ENCODE measurements at places on chromosomes 7 and 10.

DNA sequence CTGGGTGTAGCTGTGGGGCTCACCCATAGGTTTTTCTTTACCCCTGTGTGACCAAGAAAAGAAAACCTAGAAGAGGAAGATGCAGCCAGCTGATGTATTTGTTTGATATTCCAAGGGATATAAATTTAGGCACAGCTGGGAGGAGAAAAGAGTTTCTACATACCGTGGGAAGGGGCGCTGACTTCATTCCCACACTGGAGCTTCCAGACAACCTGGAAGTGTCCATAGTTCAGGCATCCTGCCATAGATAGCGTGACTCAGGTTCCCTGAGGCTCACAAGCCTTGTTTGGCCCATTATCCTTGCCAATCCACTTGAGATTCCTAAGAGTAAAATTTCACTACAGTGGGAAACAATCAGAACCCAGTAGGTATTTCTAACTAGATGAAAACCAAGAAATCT lies 371.7 kb upstream of the NRP1 start:
- DNase-seq: no peak

DNA sequence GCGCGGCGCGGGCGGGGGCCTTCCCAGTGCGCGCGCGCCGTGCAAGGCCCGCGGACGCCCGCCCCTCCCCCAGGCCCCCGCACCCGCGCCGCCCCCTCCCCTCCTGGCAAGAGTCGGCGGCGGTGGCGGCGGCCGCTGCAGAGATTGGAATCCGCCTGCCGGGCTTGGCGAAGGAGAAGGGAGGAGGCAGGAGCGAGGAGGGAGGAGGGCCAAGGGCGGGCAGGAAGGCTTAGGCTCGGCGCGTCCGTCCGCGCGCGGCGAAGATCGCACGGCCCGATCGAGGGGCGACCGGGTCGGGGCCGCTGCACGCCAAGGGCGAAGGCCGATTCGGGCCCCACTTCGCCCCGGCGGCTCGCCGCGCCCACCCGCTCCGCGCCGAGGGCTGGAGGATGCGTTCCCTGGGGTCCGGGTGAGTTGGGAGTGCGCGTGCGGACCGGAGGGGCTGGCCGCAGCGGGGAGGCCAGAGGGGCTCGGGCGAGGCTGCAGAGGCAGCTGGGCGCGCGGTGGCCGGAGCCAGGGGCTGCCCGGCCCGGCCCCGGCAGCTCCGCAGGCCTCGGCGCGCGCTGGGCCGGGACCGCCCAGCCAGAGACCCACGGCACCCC lies at the start of gene BMPR1A:
Gene BMPR1A (plus strand): TSS at position 109 of the 602 bp plus-strand sequence. CDS start 119,400 bp downstream, outside the sequence.
- peak; percentile 1 for DNase-seq

DNA sequence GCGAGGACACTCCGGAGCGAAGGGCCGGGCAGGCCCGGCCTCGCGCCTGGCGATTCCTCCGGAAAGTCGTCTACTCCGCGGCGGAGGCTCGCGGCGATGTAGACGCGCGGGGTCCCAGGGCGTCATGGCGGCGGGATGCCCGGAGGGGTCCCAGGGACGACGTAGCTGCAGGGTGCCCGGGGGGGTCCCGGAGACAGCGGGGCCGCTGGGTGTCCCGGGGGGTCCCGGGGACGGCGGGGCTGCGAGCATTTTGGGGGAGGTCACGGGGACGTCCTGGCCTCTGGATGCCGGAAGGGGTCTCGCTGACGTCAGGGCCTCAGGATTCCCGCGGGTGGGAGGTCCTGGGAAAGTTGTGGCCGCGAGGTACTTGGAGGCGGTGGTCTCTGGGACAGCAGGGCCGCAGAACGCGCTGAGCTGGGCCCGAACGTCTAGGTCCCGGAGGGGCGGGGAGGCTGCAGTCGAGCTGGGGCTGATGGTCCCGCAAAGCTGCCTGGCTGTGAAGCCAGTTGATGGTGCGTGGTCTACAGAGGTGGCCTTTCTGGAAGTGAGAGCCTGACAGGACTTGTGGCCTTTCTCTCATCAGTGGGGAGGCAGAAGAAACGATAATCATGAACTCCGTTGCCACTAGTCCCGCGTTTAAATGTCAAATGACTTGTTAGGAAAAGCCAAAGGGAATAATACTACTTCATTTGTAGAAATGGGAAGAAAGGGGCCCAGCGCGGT lies 637 bp downstream of the HSPA14 start:
- DNase-seq: peak; percentile 4

GRCh38 chr10:364267-364775 lies 229.1 kb downstream of the ZMYND11 start:
- no peak for DNase-seq

DNA sequence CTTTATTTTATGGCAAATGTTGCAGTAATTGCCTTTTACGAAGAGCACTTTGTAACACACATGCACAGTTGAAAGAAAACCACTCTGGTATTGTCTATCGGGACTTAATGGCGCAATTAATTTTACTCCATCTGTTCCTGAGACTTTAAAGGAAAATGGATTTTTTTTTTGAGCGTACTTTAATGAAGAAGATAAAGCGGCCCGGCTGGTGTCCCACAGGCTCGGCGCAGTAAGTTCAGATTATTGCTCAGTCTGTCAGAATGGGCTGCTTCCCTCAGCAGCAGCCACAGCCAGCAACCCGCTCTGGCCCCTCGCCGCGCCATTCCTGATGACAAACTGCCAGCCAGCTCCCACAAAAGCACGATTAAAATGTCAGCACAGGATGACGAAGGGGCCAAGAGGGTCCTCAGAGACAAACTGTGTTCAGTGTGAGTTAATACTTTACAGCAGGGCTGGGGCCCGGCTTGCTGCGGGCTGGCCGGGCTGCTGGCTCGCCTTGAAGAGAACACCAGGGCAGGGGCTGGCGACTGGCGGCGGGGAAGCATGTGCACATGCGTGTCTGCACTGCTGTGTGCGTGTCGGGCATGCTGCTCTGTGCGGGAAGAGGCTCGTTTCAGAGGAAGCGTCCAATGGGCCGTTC lies 501.0 kb upstream of the GALNT17 start:
- DNase-seq: no peak

DNA sequence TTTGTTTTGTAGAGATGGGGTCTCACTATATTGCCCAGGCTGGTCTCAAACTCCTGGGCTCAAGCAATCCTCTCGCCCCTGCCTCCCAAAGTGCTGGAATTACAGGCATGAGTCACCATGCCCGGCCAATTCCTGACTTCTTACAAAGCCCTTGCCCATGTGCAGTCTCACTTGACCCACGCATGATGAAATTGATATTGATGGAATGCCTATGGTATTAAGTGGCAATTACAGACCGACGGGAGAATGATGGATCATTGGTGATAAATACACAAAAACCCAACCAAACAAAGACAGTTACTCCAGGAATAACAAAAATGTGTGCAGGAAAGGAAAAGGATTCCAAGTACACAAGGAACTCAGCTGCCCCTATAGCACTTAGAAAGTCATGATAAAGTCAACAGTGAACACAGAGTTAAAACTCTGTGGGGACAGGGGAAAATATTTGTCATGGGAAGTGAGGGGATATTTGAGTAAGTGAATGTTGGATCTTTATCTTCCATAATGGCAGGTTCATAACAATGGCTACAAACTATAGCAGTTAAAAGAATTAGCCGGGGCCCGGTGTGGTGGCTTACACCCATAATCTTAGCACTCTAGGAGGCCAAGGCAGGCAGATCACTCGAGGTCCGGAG lies 21.6 kb downstream of the HIP1 start:
- no peak for DNase-seq

Data from activated CD4-positive, alpha-beta T cell treated with anti-CD3 and anti-CD28 coated beads, Interleukin-2, amount 50 U/mL, for 4 hours (primary cell).